ENCODE measurements at places on chromosomes 2 and 18. TPM values are rescaled to one million over a fixed set of nuclear protein-coding genes. Genes with fewer than 3 reads are reported as not detected.

Gene CFAP65
- not detected for total RNA-seq

Gene LYPD6
- not detected for total RNA-seq

Gene ASXL3
- total RNA-seq = not detected

Gene COL4A3
- not detected for total RNA-seq

DNA sequence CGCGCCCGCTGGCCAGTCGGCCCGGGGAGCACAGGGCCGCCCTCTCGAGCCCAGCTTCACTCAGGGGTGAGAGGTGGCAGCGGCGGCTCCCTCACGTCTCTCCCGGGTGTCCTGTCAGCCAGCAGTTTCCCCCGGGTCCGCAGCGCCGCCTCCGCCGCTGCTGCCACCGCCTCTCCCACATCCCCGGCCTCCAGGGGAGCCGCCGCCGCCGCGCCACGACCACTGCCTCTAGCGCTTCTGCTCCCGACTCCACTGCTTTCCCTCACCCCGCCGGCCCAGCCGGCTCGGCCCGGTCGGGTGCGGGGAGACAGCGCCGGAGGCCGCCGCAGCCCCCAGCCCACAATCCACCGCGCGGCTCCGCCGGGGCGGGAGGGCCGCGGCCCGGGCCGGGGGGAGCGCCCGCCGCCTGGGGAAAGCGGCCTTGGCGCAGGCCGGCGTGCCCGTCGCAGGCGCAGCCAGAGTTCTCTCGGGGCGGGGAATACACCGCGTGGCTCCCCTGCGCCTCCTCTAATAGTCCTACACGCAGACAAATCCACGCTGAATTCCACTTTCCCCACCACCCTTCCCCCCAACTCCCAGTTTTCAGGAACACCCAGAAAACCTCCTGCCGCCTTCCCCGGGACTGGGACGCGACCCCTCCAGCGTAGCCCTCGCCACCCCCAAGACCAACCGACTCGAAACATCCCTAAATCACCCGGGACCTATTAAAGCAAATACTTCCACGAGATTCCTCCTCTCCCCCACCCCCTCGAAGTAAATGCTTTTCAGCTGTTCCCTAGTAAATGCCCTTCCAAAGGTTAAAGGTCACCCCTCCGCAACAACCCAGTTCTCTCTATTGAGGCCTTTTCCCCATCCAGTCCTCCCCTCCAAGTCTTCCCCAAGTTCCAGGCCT, at the start of gene VPS54:
Gene VPS54 (minus strand): TSS at position 346 of the 892 bp plus-strand sequence. CDS start 35,429 bp downstream, outside the sequence.
- peak within 1 kb of the TSS; percentile 96 for H3K4me3 ChIP-seq
- peak within 1 kb of the TSS; percentile 96 for H3K27ac ChIP-seq
- H3K27me3 ChIP-seq = no peaks in the 10 kb centered on the region
- peaks cover 8% of the 10 kb centered on the region for H3K36me3 ChIP-seq

DNA sequence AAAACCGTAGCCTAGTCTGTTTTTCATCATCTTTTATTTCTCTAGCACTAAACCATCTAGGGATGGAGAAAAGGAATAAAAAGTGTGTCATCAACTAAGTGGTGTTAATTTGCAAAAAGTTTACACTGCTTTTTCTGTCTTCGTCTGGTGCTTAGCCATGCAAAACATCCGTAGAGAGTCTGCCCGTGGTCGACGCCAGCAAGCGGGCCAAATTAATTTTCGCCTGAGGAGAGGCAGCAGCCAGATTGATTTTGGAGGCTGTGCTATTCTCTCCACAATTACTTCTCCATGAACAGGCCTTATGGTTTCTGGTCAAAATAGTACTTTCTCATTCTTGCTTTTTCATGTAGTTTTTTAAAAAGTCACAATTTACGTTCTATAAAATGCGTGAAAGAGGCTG, 46.3 kb downstream of the TNFRSF11A start:
- H3K4me1 ChIP-seq = peaks cover 17% of the 10 kb centered on the region
- H3K36me3 ChIP-seq = no peaks in the 10 kb centered on the region
- no peak overlapping the region for H3K27ac ChIP-seq
- no peak overlapping the region for H3K4me3 ChIP-seq

DNA sequence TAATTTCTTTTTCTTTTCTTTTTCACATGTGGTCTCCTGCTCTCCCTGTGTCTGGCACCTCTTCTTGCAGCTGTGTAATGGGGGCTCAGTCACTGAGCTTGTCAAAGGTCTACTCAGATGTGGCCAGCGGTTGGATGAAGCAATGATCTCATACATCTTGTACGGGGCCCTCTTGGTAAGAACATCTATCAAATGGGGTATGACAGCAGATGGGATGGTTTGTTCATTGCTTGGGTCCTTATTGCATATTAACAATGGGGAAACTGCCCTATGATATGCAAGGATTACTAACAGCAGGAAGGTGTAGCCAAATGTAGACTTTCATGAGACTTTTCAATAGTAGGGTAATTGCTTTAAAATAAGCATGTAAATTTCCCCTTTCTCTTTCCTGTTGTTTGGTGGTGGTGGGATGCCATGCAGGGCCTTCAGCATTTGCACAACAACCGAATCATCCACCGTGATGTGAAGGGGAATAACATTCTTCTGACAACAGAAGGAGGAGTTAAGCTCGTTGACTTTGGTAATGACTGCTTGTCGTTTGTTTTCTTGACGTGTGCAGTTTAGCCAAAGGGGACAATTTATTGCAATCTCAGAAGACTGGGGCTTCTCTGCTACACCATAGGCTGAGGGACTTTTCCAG, 36.5 kb downstream of the MYO3B start:
- H3K27me3 ChIP-seq = peaks cover 1% of the 10 kb centered on the region
- no peak overlapping the region for H3K4me3 ChIP-seq
- no peaks in the 10 kb centered on the region for H3K4me1 ChIP-seq

GRCh38 chr2:61898810-61899209, 6.7 kb upstream of the COMMD1 start:
- H3K27me3 ChIP-seq = no peaks in the 10 kb centered on the region
- no peak overlapping the region for H3K27ac ChIP-seq
- no peaks in the 10 kb centered on the region for H3K4me1 ChIP-seq
- H3K36me3 ChIP-seq = no peaks in the 10 kb centered on the region

Data from activated CD8-positive, alpha-beta T cell treated with anti-CD3 and anti-CD28 coated beads for 36 hours (primary cell).